ENCODE measurements at places on chromosomes 2 and 18.

- no peak for DNase-seq
These were observed 5.8 kb downstream of the PCARE start for GRCh38 chr2:29068513-29068912.

- no peak for DNase-seq
These were observed 105.6 kb upstream of the CTDP1 start for GRCh38 chr18:79573921-79574491.

DNA sequence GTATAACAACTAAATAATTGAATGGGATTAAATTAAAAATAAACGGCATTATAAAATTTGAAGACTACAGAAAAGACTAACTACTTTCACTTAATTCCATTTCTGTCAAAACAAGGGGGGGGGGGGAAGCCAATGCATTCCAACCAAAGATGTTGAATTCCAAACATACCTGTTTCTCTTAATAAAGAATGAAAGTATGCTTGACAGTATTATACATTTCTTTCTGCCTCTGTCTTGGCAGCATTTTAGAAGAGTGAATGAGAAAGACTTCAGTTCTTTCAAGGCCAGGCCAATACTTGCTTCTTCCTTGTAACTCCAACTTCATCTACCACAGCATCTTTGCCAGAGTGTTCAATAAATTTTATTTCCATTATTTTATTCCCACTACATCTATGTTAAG, 65.9 kb downstream of the PDE11A start:
- DNase-seq: no peak

DNA sequence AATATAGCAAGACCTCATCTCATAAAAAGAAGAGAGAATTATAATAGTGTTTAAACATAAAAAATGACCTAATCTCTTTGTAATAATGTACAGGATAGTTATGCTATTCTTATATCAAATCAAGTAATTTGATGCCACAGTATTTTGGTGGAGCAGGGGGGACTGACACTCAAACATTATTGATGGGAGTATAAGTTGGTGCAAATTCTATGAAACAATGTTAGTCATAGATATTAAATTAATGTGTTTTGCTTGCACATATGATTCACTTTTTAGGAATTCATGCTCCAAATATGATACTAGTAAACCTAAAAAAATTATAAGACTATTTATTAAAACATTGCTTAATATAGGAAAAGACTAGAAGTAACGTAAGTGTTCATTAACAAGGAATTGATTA, 256.1 kb upstream of the SYT4 start:
- no peak for DNase-seq

DNA sequence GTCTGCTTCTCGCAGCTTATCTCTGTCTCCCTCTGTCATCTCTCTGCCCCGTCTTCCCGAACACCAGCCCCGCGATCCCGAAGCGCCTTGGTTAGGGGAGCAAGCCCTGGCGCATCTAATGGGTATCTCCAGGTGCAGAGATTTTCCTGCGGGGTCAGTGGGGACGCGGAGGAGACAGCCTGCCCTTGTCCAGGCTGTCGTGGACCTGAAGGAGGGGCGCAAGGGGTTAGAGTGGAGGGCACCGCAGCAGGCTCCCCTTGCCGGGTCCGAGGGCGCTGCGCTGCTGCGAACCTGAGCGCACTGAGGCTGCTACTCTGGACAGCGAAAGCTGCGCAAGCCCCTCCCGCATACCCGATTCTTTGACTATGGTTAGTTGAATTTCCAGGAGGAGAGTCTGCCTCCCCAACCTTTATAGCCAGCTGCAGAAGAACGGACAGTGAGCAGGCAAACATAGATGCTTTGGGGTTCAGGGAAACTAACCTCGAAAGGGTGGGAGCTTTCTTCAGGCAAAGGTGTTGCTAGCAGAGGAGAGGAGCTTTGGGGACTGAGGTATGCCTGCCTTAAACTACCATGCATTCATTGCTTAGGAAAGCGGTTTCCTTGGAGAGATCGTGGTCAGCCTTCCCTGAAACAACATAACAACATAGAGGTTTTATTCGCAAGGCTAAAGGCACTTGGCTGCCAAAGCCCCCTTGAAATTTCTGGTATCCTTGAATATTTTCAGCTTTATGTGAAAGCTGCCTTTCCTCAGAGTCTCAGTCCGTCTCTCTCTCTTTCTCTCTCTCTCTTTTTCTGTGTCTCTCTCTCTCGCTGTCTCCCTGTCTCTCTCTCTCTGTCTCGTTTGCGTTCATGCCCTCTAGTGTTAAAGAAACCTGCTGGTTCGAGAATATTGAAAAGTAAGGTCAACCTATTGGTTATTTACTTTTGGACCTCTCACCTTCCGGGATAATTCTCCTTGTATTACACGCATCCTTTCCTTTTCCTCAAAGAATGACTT, 1.6 kb downstream of the GALNT13 start:
- no peak for DNase-seq

DNA sequence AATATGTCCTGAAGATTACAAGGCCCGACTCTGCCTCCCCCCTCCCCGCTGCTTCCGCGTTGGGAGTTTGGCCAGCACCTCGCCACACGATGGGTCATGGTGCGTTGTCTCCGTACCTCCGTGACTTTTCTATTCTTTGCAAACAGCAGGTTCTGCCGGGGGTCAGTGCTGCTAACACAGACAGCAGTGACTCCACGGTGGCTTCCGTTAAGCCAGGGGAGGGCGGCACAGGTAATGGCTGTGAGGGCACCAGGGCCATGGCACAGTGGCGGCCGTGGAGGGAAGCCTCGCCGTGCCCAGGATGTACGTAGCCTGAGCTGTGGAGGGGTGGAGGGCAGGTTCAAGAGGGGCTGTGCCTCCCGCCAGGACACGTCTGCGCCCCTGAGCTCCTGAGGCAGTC, 115.5 kb downstream of the NFATC1 start:
- DNase-seq: no peak

DNA sequence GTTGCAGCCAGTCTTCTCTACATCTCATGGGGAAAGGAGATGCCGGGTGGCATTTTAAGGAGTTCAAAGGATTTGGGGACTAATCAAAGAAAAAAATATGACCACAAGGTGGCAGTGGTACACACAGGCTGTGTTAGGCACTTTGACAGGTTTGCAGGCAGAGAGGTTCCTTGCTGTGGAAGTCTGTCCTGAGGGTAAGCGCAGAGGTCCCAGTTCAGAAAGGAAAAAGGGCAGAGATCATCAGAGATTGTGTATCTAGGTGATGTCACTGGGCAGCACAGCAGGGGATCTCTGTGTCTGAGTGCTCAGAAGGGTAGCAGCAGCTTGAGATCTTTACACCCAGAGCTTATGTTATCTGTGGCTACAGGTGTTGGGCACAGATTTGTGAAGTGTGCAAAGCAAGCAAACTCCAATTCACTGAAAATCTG, 231.4 kb downstream of the LRRTM1 start:
- peak; percentile 43 for DNase-seq

GRCh38 chr2:23607925-23608324, 222.9 kb downstream of the KLHL29 start:
- DNase-seq: no peak
